ENCODE measurements at places on chromosomes 6 and 20.

DNA sequence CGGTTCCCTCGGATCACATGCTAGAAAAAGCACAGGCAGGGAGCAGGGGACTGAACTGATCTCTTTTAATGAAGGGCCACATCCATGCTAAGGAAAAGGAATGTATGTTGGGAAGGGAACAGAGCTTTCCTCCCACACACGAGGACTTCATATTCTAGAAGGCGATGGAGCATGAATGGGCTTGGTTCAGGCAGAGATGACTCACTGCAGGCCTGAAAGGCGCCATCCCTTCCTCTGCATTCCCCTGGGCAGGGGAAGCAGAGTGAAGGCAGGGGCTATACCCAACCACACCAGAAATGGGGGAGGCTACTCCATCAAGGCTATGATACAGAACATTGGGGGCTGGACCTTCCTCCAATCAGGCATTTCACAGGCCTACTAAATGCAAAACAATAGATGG is 30.6 kb downstream of the ELMO2 start:
- no peak for DNase-seq

DNA sequence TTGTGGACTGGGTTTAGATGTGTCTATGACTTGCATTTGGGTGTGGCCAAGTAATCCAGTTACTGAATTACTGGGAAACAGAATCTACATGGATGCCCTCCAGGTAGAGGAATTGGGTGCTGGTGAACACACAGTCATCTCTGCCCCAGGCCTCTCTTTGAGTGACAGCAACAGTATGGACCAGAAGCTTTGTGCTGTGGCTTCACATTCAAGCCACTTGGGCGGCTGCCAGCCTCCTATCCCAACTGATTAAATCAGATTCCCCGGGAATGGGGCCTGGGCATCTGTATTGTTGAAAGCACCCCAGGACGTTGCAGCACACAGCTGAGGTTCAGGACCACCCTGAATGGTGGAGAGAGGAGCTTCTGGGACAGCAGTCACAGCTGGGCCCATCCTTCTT is 144.6 kb downstream of the DHX35 start:
- DNase-seq: no peak

DNA sequence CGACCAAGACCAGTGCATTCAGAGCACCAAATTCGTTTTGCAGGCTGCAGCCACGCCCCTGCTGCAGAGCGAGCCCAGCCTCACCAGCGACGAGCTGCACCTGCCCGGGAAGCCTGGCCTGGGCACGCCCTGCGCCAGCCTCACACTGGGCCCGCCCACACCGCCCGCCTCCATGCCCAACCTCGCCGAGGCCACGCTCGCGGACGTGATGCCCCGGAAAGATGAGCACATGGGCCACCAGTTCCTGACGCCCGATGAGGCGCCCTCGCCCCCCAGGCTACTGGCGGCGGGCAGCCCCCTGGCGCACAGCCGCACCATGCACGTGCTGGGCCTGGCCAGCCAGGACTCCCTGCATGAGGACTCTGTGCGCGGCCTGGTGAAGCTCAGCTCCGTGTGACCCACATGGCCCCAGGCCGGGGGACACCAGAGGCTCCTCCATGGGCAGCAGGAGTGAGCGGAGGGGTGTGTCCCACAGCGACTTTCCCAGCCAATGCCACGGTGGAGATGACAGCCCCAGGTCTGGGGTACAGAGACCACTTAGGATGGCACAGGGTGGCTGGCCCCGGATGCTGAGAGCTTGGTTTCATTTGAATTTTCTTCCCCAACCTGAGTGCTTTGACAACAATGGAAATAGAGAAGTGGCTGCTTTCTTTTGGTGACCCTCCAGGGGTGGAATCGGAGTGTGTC is 150.2 kb upstream of the SNX9 start:
- DNase-seq: no peak

DNA sequence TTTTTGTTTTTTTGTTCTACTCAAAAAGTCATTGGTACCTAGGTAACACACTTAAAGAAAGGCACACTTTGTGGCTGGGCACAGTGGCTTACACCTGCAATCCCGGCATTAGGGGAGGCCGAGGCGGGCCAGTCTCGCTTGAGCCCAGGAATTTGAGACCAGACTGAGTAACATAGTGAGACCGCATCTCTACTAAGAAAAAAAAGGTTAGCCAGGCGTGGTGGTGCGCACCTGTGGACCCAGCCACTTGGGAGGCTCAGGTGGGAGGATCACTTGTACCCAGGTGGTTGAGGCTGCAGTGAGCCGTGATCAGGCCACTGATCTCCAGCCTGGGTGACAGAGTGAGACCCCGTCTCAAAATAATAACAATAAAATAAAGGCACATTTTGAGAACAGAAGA is 67.4 kb upstream of the BHLHE23 start:
- DNase-seq: no peak

DNA sequence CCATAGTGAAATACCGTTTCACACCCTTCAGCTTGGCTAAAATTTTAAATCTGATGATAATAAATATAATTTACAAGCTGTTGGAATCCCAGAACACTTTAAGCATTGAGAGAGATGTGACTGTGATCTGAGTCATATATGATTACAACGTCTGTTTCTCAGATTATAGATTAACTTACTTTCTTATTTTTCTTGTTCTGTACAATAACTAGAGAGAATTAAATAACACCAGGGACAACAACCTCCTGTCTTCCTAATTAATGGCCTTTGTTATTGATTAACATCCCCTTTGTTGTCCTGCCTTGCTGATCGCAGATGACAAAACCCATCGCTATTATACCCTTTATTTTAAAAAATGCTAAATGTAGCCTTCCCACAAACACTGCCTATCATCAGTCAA is 87.8 kb upstream of the EZR start:
- no peak for DNase-seq

DNA sequence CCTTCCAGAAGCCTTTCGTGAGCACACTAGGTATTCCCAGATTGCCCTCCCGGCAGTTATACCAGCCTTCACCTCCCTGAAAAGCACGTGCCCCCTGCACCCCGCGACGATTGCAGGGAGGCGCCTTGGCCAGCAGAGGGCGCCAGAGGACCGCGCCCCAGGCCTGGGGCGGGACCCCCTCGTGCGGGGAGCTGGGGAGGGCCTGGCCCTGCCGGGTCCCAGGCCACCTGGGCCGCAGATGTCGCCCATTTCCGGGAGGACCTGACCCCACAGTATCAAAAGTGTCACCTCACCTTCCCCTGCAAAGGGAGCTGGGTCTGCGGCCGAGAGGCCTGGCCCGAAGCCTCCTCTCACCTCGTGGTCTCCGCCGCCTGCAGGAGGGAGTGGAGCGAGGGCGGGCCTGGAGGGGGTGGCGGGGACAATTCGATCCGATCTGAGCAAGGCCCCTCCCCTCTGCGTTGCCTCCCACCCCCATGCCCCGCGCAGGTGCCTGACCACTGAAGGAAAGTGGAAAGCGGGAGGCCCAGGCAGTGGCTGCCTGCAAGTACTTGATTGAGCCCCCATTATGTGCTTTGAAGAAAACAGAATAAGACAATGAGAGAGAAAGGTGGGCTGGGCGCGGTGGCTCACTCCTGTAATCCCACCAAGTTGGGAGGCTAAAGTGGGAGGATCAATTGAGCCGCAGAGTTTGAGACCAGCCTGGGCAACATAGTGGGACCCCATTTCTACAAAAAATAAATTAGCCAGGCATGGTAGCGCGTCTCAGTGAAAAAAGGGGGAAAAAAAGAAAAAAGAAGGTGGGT is 3.5 kb upstream of the SNAI1 start:
- DNase-seq: peak; percentile 54

DNA sequence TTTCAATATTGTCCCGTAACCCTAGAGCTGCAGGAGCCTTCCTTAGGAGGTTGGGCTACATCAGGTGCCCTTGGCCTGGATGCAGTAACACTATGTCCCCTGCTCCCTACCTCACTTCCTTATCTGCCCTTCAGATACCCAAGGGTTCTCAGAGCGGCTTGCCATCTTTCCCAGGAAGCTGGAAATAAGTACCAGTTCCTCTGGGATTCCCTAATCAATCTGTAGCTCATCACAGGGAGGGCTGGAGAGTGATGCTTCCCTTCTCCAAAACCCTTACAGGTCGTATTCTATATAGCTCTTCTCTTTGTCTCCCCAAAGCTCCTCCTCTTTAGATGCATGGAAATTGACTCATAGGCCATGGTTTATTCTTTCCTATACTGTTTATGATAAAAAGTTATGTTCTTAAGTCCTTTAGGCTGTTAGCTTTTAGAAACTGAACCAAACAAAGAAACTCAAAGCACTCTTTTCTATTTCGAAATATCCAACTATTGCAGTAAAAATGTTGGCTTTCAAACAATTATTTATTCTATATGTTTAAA is 4.2 kb downstream of the MYCT1 start:
- DNase-seq: no peak

DNA sequence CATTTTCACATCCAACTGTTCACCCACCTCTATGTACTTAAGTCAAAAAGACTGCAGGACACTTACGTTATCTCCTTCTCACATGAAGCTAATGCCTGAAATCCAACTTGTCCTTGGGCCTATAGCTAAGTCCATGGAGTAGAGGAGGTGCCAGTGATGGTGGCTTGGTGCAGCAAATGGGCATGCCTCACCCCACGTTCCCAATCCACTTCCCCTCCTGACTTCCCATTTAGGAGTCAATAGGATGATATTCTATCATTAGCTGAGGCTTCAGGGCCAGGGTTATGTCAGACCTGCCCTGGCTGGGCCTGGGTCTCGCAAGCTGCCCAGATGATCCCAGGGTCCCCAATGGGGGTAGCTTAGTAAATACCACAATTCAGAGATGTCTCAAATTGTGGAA is 410.4 kb downstream of the MAFB start:
- no peak for DNase-seq

DNA sequence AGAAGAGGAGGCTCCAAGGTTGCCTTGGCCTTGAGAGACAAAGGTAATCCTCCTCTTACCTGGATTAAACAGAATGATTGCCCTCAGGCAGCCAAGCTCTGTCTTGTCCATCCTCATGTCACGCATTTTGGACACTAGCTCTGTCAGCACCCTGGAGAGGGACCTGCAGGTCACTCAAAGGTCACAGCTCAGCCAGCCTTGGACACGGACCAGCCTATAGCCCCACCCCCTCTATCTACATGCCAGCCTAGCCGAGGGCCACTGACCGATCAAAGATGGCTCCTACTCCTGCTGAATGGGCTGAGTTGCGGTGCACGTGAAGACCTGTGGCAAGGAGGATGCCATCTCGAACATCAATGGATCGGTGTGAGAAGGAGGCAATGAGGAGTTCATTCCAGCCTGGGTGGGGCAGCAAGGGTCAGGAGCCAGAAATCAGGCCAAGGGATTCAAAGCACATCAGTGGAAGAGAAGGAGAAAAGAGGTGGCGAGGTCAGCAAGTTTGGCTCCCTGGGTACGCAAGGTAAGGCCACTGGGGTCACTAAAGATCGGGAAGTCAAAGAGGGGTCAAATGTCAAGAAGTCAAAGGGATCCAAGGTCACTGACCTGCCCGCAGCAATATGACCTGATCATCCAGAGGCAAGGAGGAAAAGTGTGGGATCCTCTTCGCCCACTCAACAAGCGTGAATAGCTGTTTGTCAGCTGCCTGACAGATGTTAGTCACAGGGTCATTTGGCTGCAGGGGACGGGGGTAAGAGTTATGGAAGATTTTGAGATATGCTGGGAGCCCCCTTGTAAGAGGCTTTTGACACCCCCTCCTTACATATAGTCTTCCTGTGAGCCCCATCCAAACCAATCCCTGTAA is 3.3 kb upstream of the COL11A2 start:
- no peak for DNase-seq

DNA sequence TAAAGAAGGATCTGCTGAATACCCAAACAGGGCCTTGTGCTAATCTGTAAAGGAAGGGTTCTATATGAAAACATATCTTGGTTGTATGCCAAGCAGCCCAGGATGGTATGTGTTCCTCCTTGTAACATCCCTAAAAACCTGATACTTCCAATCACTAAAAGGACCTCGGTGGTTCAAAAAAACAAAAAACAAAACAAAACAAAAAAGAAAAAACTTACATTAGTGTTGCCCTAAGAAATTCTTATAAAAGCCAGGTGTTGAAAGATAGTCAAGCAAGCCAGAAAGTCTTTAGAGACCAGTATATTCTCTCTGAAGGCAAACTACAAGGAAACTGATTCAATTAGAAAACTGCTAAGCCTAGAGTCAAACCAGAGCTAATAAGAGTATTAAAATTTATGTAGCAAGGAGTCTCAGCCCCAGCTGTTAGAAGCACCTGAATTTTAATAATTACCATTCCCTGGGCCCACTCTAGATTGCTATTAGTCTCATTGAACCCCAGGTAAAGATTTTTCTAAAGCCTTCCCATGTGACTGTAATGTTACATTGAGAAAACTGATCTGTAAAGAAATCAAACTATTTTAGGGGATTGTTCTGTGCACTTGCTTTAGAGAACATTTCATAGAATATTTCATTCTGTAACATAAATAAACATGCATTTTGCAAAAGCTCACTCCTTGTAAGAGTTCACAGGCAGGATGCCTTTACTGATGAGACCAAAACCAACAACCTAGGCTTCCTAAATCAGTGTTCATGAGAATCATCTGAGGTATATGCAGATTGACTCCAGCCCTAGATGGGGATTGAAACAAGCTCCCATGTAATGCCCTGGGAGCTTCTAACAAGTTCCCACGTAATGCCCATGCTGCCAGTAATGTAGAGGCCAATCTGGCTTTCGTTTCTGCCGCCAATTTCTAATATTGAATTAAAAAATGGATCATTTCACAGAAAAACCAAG is 95.2 kb upstream of the BTN3A2 start:
- DNase-seq: no peak

- DNase-seq: no peak
Observed at GRCh38 chr6:43347444-43347843, 22.0 kb downstream of the ZNF318 start.

DNA sequence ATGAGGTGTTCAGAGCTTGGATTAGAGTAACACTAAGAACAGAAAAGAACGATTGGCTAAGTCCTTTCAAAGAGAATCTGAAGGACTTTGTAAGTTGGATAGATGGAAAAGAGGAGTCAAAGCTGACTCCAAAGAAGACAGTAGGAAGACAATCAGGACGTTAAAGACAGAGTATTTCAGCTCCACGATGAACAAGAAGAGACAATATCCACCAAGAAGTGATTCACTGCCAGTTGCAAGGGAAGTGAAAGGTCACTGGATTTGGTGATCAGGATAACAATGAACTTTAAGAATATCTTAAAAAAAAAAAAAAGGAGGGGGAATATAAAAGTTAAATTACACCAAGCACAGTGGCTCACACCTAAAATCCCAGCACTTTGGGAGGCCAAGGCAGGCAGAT is 17.9 kb downstream of the REPS1 start:
- no peak for DNase-seq

- DNase-seq: no peak
Observed at GRCh38 chr6:138817799-138818198, 21.9 kb downstream of the ECT2L start.

- peak; percentile 39 for DNase-seq
Observed at GRCh38 chr6:35259948-35260590, 534 bp downstream of the ZNF76 start.

GRCh38 chr6:146357578-146358430 is 185.8 kb upstream of the RAB32 start:
- DNase-seq: no peak
